ENCODE measurements at places on chromosomes 7 and 10.

GRCh38 chr10:133611079-133611478 is 15.5 kb downstream of the FRG2B start:
- no peak for DNase-seq

- DNase-seq, result no peak
Observed at GRCh38 chr10:55104738-55105137, 303.7 kb upstream of the PCDH15 start.

GRCh38 chr7:105976868-105977267 is 13.8 kb downstream of the CDHR3 start:
- no peak for DNase-seq

DNA sequence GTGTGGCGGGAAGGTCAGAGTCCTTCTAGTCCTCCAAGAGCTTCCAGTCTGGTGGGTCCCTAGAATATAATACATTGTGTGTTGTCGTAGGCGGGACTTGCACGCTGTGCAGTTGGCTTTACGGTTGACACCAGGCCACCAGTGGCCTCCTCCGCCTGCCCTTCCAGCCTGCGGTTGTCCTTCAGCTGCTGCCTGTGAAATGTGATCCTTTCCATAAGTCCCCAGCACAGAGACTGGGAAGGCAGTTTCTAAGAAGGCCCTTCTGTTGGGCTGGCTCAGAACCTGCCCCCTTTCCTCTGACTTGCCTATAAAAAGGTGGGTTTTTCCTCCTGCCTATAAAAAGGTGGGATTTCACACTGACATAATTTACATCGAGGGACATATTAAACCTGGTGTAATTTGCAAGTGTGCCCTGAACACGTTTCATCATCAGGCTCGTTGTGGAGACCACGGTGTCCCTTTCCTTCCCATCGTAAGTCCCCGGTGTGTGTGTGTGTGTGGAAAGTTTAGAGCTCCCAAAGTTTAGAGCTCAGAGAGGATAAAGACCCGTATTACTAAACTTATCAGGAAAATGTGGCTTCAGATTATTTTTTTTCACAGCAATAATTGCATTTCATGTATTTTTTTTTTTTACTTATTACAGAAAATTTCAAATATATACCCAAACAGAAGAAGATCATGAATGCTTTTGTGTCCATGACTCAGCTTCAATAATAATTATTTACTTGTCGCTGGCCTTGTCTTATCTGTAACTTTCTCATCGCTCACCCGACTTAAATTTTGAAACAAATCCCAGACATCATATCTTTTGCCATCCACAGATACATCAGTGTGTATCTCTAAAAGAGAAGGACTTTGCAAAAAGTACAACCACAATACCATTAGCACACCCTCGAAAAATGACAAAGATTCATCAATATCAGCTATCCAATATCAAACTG is 45.1 kb downstream of the CUX1 start:
- DNase-seq, result no peak

- no peak for DNase-seq
Observed at GRCh38 chr7:74371381-74372341, 82.0 kb upstream of the GTF2IRD1 start.

GRCh38 chr10:6416892-6417512 is 163.1 kb downstream of the PRKCQ start:
- no peak for DNase-seq

DNA sequence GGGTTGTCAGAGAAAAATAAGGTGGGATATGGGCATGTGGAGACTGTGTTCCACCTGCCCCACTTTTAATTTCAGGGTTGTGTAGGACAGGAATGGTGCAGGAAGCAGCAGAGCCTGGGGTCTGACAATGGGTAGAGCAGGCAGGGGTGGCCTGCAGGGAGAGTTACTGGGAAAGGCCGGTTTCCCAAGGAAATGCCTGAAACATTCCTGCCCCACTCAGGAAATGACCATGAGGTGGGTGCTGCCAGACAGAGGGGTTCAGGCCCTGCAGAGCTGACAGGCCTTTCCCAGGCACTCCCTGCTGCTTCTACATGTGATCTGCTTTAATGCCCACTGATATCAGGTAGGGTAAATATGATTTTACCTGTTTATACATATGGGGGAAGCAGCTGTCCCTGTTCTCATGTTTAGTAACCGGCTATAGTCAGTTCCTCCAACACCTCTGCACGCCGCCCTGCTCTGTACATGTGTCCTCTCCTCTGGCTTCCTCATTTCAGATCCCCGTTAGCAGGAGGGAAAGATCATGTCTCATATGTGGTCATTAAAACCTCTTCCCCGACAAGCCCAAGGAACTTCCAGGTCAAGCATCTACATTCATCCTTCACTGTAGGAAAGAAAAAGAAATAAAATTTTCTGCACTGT is 118.6 kb upstream of the PRSS58 start:
- DNase-seq, result no peak

DNA sequence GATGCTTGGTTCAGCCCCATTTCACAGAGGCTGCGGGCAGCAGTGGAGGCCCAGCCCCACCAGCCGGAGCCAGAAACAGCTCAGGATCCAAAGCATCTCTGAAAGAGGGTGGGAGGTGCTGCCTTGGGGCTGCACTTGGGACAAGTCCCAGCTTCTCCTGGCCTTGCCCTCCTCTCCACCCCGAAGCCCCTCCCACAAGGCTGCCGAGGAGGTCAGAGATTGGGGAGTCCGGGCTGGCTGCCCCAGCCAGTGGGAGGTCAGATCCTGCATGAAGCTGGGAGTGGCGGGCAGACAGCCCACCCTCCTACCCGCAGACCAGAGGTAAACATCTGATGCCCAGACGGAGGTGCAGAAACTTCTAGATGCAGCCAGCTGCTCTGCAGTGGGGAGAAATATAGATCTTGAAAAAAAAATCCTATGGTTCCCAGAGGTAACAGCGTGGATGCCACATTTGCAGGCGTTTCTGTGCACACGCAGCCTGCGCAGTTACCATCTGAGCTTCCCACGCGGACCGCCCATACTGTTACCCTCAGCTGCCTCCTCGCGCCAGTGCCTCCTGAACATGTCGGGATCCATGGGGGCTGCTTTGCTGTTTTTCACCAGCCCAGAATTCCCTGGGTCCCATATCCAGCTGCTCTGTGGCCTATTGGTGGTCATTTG is 36.9 kb upstream of the GNA12 start:
- no peak for DNase-seq

DNA sequence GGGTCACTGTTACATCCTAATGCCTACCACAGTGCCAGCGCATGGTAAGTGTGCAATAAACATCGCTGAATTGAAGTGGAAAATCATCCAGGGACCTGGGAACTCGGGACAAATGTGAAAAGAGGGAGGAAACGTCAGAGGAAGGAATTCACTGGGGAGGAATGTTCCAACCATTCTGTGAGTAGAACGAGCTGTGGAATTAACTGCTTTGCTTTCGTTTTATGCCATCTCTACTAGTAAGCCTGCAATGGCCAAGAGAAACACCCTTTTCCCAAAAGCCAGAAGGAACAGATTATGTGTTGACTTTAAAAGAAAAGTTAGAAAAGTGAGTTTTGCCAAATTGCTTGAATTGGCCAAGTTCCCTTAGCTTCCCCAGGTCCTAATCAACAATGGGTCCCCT is 1044.9 kb downstream of the TYW1 start:
- DNase-seq, result no peak

- DNase-seq, result no peak
Observed at GRCh38 chr7:99928994-99929729, at the start of gene GJC3. Gene GJC3 (minus strand): TSS chr7:99929620. CDS start chr7:99929620, 0 bp downstream.

DNA sequence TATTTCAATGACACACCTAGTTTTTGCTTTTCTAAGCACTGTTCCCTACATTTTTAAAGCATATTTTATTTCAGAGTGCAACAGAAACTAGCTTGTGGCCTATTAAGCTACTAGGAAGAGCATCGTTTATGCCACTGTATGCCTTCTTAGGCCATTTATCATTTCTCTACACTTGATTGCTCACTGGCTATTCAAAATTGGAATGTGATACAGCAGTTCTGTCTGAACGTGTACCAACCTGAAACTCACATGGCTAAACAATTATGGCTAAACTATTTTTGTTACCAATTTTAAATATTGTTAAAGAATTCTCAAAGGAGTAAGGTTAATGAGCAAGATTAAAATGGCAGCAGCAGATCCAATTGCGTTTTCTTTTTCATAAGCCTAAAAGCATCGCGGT is 105.2 kb downstream of the GSAP start:
- no peak for DNase-seq

DNA sequence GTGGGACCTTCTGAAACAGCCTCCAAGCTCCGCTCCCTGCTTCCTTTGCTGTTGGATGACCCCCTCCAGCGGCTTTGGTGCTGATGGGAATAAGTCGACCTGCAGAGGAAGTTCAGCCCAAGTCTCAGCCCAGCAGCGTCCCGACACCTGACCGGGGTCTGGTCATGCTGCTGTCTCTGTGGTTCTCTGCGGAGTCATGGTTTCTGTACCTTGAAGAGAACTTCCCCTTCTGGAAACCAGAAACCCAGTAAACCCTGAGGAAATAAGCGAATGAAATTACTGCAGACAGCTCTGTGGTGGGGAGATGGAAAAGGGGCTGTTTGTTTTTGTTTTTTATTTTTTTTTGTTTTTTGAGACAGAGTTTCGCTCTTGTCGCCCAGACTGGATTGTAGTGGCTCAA is 18.3 kb upstream of the ZNF12 start:
- no peak for DNase-seq

- DNase-seq, result no peak
Observed at GRCh38 chr7:4279216-4279615, 402.9 kb upstream of the FOXK1 start.

GRCh38 chr10:19966751-19967150 is 150.5 kb downstream of the PLXDC2 start:
- no peak for DNase-seq

DNA sequence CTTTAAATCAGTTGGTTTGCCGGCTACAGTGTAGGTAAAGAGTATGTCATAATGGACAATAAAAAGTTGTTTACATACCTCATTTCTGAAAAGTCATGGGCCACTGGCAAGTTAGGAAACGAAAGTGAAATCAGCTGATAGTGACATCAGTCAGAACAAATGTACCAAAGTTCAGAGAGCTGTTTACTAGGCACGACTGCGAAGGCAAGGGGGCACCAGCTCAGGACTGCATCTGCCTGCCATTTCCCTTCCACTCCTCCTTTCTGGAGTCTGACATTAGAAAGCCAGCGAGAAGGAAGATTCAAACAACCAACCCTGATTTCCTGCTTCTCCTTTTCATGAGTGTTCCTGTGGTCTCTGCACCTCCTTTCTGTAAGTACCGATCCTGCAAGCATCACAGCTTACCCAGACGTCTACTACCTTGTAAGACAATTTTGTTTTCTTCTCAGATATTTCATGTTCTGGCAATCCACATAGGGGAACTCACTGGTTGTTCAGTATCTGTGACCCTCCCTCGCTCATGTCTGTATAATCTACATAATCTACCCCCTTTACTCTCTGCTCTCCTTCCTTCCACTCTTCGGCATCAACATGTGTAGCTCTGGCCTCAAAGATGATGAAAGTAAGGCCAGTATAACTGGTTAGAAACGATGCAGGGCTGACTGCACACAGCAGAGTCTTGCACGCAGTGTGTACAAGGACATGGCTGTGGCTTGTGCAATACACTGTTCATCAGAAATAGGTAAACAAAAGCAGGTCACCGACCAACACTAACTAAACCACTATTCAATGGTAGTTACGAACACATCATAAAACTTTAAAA is at the start of gene TMEM140:
Gene TMEM140 (plus strand): TSS at position 174 of the 823 bp plus-strand sequence. CDS start 16,370 bp downstream, outside the sequence.
- no peak for DNase-seq

GRCh38 chr10:43644252-43644651 is 4.4 kb downstream of the ZNF32 start:
- DNase-seq, result no peak

DNA sequence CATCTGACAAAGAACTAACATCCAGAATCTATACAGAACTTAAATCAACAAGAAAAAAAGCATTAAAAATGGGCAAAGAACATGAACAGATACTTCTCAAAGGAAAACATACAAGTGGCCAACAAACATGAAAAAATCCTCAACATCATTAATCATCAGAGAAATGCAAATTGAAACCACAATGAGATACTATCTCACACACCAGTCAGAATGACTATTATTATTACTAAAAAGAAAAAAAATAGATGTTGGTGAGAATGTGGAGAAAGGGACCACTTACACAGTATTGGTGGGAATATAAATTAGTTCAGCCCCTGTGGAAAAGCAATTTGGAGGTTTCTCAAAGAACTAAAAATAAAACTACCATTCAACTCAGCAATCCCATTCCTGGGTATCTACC is 89.1 kb upstream of the ADO start:
- DNase-seq, result no peak

DNA sequence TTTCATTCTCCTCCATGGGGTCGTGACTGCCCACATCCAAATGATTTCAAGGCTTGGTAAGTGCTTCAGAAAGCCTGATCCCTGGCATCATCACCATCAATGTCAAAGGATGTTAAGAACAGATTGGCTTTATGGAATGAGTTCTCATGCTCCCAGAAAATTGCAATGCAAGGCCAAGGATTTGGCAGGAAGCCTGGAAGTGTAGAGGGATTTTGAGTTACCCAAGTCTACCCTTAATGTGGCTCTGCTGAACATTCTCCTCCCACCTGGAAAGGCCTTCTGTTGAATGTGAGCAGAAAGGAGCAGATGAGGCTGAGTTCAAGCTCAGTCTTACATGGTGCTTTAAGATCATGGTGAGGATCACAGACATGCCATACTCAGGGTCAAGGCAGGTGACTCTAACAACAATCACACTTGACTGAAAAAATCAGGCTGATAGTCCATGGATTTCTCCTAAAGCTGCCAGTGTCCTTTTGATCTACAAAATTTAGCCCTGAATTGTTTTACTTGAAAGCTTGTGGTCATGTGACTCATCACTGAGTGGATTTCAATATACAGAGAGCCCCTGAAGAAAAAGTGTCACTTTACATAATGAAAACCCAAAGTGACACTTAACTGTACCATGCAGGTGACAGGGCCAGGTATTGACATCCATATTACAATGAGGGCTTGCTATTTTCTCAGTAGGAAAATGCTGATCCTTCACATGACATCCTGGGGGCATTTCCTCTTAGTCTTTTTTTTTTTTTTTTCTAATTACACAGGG is 111.1 kb upstream of the PDLIM1 start:
- DNase-seq, result no peak

GRCh38 chr10:50554376-50554994 is 69.3 kb downstream of the SGMS1 start:
- DNase-seq, result no peak

DNA sequence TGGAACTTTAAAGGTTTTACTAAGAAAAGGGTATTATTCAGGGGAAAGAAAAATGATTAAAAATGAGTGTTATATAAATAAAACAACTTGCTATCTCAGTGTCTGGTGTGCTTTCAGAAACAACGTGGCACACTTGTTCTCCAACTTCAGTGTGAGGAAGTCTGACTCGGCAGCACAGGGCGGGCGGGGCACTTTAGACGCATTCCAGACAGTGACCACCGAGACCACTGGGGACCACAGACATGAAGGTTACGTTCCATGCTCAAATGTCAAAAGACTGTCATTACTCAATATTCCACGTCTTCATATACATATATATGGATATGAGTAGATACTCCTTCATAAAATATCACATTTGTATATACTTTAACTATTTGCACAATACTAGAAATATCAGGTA is 87.0 kb downstream of the LARP4B start:
- no peak for DNase-seq

- no peak for DNase-seq
Observed at GRCh38 chr10:127694580-127695193, 42.3 kb upstream of the FOXI2 start.

All from activated CD8-positive, alpha-beta memory T cell treated with anti-CD3 and anti-CD28 coated beads for 1 hour (primary cell).